ENCODE measurements at places on chromosomes 7 and 10.

- no peak for DNase-seq
Observed at GRCh38 chr7:39623732-39624441, 515 bp downstream of the RALA start.

- no peak for DNase-seq
Observed at GRCh38 chr7:70696201-70696754, 435.7 kb upstream of the GALNT17 start.

DNA sequence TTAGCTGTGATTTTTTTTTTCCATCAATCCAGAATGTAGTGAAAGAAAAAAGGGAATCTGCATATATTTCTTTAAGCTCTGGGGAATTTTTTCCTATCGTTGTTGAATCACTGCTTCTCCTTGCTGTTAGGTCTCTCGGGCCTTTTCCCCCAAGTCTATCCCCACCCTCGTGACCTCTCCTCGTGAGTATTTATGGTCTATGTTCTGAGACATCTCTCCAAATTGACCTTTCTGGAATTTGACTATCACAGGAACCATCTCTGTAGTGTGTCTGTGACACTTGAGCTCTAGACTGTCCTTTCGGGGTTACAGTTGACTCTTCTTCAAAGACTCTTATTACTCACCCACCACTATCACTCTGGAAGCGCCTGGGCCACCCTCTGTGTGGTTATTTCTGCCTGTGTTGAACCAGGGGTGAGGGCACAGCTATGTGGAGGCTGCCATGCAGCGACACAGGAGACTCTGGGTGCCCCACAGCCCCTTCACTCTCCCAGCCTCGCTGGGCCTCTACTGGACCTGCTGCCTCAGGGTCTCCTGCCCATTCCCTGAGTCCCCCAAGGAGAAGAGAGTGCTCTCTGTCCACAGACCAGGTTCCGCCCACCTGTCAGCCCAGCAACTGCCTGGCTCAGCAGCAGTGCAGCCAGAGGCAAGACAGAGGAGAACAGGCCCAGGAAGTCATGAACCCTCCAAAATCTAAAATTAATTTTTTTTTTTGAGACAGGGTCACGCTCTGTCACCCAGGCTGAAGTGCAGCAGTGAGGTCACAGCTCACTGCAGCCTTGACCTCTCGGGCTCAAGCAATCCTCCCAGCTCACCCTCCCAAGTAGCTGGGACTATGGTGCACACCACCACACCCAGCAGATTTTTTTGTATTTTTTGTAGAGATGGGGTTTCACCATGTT lies 45.7 kb upstream of the PTPRN2 start:
- DNase-seq = no peak

DNA sequence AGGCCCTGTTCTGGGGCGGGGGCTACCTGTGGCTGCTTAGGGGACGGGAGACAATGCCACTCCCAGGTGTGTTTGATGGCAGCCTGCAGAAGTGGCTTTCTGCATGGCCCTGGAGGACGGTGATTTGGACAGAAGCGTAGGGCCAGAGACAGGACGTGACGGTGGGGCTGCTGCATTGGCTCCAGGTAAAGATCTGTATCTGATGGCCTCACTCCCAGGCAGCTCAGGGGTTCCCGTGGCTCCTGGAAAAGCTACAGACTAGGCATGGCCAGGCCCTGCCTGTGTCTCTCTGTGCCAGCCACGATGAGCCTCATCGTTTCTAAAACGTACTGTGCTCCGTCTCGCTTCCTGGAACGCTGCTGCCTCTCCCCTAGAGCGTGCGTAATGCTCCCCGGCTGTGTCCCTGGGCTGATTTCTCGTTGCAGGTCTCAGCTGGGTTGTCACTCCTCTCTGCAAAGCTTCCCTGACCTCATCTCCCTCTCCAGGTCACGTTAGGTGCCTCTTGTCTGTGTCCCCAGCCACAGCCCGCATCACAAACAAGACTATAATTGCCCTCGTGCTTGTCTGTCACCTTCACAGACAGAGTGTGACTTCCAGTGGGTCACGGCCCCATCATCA lies 12.6 kb downstream of the GTF2IRD1 start:
- DNase-seq = no peak

DNA sequence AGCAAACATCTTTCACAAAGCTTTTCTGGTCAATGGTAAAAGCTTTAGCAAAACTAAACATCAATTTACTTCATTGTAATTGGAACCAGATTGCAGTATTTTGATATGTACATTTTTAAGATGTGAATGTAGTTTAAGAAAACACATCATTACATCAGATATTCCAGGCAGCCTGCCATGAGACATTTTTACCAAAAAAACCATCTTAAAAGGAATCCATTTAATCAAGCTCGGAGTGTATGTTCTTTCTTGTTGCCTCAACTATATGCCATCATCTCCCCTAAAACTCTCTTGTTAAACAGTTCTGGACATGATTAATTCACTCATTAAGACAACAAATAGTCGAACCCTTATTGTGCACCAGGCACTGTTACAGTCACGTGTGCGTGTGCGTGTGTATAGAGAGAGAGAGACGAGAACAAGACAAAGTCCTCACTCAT lies 97.5 kb downstream of the UBE2H start:
- DNase-seq = no peak

GRCh38 chr10:111739125-111739873 lies 444.3 kb downstream of the GPAM start:
- DNase-seq = no peak

DNA sequence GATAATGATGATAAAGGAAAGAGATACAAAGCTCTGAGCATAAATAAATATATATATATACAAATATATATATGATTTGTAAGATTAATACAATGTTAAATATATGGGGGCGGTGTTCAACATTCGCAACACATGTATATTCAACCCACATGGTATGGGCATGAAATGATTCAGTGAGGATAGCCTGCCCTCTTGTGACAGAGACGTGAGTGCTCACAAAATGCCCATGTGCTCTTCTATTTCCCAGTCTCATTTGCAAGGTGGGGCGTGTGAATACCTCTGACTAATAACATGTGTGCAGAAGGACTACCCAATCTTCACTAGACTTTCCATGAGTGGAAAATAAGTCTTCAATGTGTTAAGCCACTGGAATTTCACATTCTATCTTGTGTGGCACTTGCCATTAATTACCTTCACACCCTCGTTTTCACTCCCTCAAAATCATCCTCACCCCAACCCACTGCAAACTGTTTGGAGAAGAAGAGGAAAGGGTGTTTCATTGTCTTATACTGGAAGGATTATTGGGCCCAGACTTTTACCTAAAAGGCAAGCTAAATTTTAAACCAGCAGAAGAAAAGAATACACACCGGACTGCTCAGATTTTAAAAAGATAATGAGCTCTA lies 26.9 kb downstream of the ASAH2 start:
- DNase-seq = no peak

GRCh38 chr7:104983076-104983577 lies 30.9 kb upstream of the KMT2E start:
- no peak for DNase-seq

DNA sequence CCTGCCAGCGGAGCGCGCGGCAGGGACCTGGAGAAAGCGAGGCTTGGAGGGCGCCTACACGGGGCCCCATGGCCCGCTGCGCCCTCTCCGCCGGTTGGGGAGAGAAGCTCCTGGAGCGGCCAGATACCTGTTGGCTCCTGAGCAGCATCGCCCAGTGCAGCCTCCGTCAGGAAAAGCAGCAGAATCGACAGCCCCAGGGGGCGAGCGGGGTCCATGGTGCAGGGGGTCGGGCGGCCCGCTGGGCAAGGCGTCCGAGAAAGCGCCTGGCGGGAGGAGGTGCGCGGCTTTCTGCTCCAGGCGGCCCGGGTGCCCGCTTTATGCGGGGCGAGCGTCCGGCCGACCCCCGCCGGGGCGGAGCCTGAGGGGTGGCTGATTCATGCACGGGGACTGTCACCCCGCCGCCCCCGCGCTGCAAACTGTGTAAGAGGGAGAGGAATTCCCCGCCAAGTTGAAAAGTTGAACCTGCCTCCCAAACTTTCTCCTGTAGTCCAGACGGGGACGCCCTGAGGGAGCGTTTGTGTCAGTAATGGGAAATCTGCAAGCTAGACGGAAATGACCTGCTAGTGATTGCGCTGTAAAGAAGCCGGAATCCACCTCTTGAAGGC lies at the start of gene TFPI2:
Gene TFPI2 (minus strand): TSS at position 290 of the 605 bp plus-strand sequence. CDS start 75 bp downstream, at position 215.
- no peak for DNase-seq
